ENCODE measurements at places on chromosomes 3 and 15.

GRCh38 chr3:176961916-176962315 lies 235.4 kb downstream of the TBL1XR1 start:
- no peak for DNase-seq

- no peak for DNase-seq
These were observed 27.0 kb upstream of the LPP start for GRCh38 chr3:188126934-188127333.

GRCh38 chr3:51035630-51036029 lies 349.5 kb upstream of the MANF start:
- no peak for DNase-seq

- no peak for DNase-seq
These were observed 377.8 kb downstream of the GRM7 start for GRCh38 chr3:7238565-7239295.

GRCh38 chr3:72678380-72678779 lies 169.9 kb downstream of the SHQ1 start:
- DNase-seq, result no peak

DNA sequence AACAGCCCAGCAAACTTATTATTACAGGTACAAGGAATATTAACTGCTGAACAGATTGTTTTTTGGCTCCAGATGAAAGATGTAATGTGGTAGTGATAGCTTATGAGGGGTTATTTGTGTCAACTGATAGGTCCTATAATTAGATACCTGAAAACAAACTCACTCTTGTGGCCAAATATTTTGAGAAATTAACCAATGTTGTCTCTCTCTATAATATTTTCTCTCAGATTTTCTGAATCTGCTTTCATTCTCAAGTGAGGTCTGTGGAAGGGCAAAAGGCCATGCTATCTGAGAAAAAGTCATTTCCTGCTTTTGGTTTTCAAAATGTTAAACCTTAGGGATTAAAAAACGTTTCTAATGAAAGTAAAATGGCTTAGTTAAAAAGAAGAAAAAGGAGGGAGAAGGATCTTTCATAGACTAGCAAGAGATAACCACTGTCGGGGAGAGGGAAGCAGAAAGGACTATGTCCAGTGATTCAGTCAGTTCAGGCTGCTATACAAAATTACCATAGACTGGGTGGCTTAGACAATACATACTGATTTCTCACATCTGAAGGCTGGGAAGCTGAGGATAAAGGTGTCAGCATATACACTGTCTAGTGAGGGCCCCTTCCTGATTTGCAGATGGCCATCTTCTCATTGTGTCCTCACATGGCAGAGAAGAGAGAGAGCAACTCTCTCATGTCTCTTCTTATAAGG lies 277.5 kb upstream of the P2RY1 start:
- DNase-seq, result no peak

GRCh38 chr15:94524565-94524964 lies 293.2 kb downstream of the MCTP2 start:
- no peak for DNase-seq

- no peak for DNase-seq
These were observed 4.4 kb downstream of the MYO5C start for GRCh38 chr15:52291204-52291603.

GRCh38 chr3:59566481-59566975 lies 516.7 kb upstream of the CFAP20DC start:
- no peak for DNase-seq

DNA sequence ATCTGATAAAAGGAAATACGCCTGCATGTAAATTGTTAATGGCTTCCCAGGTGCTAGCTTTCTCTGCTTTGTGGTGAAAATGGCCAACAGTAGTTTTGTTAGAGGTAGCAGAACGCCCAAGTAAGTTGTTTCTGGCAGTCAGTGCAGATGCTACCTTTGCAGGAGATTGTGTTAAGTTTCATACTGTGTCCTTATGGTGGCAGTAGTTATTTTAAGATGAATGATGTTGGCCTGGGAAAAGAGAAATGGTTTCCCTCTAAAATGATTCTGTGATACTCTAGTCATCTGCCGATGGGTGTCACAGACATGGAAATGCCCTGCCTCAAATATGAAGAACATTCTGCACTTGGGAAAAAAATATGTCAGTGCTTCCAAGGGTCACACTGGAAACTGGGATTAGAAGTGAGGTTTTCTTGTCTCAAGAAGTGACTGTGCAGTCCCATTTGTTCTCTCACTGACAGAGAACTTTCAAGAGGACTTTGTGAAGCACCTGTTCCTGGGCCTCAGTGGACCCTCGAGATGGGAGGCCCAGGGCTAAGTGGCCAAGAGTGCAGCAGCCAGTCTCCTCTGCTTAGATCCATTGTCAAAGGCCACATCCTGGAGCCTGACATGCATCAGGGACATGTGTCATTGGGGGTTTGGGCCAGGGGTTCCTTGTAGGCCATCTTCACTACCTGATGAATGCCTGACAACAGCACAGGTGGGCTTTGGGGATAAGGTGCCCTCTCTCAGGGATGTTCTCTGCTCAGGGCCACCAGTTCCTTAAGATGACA lies 393.3 kb downstream of the CACNA2D3 start:
- DNase-seq, result no peak

GRCh38 chr15:33649217-33649933 lies 318.9 kb upstream of the CHRM5 start:
- DNase-seq, result no peak

- no peak for DNase-seq
These were observed 100.0 kb downstream of the HHLA2 start for GRCh38 chr3:108396336-108396735.

DNA sequence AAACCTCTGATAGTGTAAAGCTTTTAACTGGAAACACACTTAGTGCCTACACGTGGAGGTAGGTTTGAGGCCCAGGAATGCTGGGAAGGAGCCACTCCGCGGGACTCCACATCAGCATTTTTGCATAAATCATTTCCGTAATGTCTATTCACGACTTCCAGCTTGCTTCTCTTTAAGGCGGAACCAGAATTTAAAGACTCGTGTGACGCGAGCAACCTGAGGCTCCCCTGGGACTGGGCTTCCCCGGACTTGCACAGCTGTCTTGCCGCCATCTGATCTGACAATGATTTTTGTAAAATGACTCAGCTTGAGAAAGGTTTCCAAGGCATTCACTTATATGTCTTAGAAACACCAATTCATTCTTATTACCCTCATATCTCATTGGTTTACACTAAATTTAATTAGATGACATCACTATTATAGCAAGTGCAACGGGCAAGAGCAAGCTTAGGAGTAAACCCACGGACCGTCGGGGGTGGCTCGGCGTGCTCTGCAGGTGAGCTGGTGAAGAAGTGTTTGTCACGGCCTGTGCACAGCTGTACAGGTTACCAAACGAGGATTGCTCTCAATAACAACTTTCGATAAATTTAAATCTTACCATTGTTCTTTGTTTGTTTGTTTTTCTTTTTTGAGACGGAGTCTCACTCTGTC lies 95.2 kb downstream of the CHSY1 start:
- no peak for DNase-seq

DNA sequence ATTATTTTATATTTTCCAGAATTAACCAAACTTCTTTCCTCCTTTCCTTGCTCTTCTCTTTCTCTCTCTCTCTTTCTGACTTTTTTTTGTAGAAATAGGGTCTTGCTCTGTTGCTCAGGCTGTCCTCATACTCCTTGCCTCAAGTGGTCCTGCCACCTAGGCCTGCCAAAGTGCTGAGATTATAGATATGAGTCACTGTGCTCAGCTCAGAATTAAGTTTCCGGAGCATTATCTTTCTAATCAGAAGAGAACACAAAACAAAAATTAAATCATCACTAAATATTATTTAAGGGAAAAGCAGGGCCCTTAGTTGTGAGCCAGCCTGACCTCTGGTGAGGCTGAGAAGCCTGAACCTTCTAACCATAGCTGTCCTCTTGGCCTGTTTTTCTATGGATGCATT lies 168.2 kb downstream of the SOX2 start:
- no peak for DNase-seq

DNA sequence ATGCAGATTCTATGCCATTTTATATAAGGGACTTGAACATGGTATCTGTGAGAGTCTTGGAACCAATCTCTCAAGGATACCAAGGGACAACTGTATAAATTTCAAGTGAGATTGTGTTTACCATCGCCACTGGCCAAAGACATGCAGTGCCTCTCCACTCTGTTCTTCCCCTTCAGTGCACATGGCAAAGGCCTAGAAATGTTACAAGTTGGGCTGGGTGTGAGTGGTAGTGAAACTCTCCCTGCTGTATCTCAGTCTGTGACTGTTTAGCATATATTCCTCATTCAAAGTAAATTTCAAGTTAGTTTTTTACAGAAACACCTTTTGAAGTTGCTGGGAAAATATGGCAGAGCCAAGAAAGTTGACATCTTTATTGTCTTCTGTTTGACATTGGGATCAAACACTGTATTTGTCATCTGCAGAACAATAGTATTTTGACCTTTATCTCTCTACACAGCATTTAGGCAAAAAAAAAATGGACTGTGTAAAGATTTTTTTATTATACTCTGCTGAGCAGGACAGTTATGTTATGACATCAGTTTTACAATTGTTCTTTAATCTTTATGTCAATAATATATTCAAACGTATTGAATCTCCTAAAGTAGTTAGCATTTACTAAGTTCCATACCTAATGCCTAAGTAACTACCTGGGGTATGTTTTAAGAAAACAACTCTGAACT lies 101.4 kb downstream of the CCNL1 start:
- DNase-seq, result no peak

DNA sequence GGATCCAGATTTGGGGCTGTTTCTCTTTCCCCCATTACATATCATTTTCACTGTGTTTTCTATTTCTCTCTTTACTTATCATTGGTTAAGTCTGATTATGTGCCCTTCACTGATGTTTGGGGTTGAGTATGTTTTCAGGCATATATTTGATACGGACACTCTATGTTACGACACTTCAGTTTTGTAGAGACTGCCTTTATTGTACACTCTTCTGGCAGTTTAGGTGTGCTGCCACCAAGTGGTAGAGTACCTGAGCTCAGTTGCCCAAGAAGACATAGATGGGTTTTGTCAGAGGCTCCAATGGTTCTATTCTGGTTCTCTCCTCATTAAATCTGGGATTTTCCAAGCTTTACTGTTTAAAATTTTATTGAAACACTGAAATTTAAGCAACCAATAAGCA lies 255.0 kb upstream of the ROPN1 start:
- peak; percentile 42 for DNase-seq

GRCh38 chr3:40677749-40678148 lies 153.0 kb downstream of the ZNF621 start:
- no peak for DNase-seq

- DNase-seq, result no peak
These were observed 32.6 kb downstream of the PSMD6 start for GRCh38 chr3:63990733-63991132.

DNA sequence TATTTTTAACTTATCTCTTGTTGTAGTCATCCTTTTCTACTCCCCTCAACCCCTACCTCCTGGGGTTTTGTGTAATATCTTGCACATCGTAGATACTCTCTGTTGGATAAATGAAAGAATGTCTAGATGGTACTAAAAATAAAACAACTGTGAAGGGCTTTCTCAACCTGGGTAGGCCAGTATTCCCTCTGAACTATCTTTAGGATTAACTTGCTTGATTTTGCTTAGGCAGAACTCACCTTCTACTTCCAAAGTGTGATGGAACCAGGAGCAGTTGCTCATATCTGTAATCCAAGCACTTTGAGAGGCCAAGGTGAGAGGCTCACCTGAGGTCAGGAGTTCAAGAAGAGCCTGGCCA lies 32.8 kb upstream of the TIPARP start:
- DNase-seq, result no peak

DNA sequence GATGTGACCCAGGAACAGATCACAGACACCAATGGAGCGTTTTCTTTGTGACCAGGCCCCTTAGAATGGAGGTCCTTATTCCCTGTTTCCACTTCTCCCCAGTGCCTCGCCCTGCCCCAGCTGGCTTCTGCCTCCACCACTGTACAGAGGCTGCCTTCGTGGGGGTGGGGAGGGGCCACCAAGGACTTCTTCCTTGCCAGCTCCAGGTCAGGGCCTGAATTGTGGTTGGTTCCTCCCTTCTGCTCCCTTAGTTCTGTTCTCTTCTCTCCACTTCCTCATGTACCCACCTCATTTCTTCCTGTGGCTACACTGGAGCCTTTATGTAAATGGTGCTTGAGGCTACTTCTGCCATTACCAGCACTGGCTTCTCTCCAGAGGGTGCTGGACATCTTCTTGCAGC lies 16.4 kb downstream of the TGM4 start:
- DNase-seq, result no peak

DNA sequence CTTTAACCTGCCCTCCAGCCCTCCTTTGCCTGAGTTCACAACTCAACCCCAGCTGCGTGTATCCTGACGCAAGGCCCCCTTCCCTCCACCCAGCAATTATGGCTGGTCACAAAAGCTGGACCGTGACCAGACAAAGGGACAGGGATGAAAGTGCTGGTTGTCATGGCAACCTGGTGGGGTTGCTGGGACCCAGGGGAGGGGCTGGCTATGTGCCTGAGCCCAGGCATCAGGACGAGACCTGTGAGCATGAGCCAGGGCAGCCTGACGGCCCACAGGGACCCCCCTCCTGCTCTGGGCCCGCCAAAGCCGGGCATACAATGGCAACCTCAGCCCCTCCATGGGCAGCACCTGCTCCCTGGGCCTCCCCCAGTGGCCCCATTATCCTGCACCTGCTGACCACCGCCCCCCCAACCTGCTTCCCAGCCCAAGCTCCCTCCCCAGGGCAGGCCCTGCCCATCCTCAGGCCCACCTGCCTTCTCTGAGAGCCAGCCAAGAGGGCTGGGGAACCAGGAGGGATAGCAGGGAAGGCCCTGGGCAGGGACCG lies 4.5 kb upstream of the DNAH1 start:
- no peak for DNase-seq

GRCh38 chr15:45030743-45031142 lies 7.7 kb downstream of the SORD start:
- no peak for DNase-seq

- no peak for DNase-seq
These were observed 7.0 kb upstream of the CTSH start for GRCh38 chr15:78951841-78952238.

DNA sequence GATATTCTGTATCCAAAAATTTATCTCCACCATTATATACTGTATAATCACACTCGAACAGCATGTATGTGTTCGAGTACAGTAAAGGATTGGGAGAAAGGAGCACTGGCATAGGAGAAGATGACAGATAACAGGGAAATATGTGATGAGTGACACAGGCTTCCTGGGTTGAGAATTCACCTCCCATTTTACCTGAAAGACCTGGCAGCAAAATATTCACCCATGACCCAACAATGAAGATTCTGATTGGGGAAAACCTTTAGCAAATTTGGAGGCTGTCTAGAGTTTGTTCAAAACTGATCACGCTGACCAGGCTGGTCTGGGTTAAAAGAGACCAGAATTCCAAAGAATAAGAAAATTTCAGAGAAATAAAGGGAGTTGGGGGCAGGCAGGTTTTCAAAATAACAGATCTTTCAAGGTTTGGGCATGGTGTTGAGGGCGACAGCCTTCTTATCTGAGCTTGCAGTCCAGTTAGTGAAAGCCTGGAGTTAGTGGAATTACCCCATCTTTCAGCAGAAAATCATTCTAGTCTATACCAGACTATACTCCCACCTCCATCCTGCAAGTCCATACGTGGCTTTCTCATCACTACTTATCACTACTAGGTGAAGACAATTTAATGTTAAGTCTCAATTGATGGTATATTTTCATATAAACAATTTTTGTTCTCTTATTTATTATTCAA lies 42.8 kb upstream of the RSL24D1 start:
- no peak for DNase-seq

- no peak for DNase-seq
These were observed 60.9 kb upstream of the THSD4 start for GRCh38 chr15:71054286-71054952.

- no peak for DNase-seq
These were observed 518 bp downstream of the OXSR1 start for GRCh38 chr3:38165722-38166387.

GRCh38 chr3:25056036-25056755 lies 371.9 kb upstream of the RARB start:
- DNase-seq, result no peak
